Thoracic aorta (tissue), 2 donors: ENCODE measurements at places on chromosomes 3 and 15. TPM values are rescaled to one million over a fixed set of nuclear protein-coding genes. Genes with fewer than 3 reads are reported as not detected.
A peak's percentile ranks its signal among the peaks of the same experiment; 100 is the strongest.

DNA sequence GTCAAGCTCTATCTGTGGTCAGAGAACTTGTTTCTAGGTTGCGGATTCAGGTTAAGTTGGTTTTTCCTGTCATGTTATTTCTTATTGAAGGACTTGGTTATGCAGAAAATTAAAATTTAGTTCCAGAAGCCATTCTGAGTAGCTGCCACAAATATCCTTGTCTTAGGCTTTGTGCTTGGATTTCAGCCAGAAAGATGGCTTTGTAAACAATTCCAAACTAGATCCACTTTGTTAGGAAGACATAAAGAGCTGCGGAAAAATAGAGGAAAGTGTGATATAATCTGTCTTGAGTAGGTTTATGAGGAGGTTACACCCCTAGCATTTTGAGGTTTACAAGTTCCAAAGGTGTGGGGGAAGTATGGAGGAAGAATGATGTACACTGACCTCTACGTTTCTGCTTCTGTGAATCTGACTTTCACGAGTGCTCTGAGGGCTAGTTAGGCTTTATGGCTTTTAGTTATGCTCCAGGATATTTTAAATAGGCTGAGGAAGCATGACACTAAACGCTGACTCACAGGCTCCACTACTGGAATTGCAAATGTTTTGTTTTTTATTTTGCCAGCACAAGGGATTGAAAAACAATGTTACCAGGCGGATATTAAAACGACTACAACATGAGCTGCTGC, 46.3 kb upstream of the UTS2B start:
- peaks cover 8% of the 10 kb centered on the region for H3K4me1 ChIP-seq
- H3K27me3 ChIP-seq = no peaks in the 10 kb centered on the region
- H3K4me3 ChIP-seq = no peak overlapping the region
- peak overlapping the region; percentile 25 for H3K27ac ChIP-seq
- no peak for DNase-seq
- H3K36me3 ChIP-seq = peaks cover 5% of the 10 kb centered on the region

DNA sequence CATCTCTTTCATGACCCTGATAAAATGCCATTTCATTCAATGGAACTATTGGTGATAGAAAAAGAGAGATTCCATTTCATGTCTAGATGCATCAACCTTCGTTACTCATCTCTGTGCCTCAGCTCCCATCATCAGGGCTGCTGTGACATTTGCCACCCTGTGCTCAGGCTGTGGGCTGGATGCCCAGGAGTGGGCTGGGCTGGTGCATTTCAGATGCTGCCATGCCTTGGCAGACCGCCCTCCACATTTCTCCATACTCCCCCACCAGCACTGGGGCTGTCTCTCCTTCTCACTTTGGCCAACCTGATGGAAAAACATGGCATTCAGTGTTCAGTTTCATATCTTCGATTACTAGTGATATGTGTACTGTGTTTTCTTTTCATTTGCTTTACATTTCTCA, 59.1 kb downstream of the DNASE1L3 start:
- H3K36me3 ChIP-seq = peaks cover 58% of the 10 kb centered on the region
- no peaks in the 10 kb centered on the region for H3K4me1 ChIP-seq
- H3K4me3 ChIP-seq = no peak overlapping the region
- H3K27ac ChIP-seq = no peak overlapping the region

DNA sequence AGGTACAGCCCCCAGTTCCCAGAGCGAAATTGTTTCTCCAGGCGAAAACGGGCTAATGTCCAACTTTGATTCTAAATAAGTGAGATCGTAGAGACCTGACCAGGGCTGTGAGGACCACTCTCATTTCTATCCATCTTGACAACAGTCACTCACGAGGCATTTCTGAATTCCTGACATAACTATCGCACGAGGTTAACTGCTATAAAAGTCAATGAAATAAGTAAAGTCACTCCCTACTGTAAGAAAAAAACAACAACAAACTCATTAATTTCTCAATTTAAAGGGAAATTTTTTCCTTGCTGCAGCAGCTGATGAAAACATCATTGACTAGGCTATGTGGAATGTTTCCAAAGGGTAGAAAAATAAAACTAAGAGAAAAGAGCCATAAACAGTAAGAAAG, 69.1 kb downstream of the GREM1 start:
- no peaks in the 10 kb centered on the region for H3K4me1 ChIP-seq
- H3K36me3 ChIP-seq = no peaks in the 10 kb centered on the region
- H3K27ac ChIP-seq = no peak overlapping the region
- no peak overlapping the region for H3K4me3 ChIP-seq
- no peak for DNase-seq
- H3K27me3 ChIP-seq = no peaks in the 10 kb centered on the region

DNA sequence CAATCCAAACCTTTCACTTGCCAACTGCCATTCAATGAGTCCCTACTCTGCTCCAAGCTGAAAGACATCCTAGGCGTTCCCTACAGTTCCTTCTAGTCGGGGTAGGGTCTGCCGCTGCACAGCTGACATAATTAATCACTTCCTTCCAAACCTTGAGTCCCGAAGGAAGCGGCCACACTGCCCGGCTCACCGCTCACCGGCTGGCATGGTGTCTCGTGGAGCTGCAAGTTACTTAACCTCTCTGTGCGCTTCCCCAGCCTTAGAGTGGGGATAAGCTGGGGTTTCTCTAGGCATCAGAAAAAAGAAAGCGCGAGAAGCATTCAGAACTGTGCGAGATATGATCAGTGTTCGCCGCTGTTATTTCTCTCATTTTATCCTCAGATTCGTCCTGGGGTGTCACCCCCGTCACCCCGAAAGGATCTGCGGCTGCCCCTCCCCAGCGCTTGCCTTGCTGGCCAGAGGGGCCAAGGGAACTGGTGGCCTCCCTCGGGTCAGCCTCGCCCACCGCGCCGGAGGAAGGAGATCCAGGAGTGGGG, 748 bp downstream of the MRPS25 start:
- peaks cover 7% of the 10 kb centered on the region for H3K4me1 ChIP-seq
- peak overlapping the region; percentile 59 for H3K27ac ChIP-seq
- H3K36me3 ChIP-seq = peaks cover under 1% of the 10 kb centered on the region
- no peaks in the 10 kb centered on the region for H3K27me3 ChIP-seq
- peak overlapping the region; percentile 88 for H3K4me3 ChIP-seq
- no peak for DNase-seq

GRCh38 chr3:45760878-45761711, 35.2 kb downstream of the SLC6A20 start:
- no peak for DNase-seq
- H3K36me3 ChIP-seq = no peaks in the 10 kb centered on the region

DNA sequence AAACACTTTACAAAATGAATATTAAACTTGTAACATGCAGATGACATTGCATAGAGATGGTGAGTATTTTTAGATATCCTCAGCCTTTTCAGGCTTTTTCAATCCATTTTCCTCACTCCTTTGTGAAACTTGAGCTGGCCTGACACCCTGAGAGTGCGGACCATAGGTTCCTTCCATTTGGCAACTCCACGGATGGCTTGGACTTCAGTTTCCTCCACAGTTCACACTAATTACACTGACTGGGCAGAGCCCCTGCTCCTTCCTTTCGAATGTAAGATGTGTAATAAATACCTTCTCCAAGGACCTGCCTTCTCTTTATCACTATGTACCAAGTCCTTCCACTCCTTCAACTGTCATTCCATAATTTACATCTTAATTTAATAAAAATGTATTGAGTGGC, 141.7 kb upstream of the LRIG1 start:
- H3K27me3 ChIP-seq = no peaks in the 10 kb centered on the region
- DNase-seq = no peak
- no peaks in the 10 kb centered on the region for H3K36me3 ChIP-seq
- H3K4me3 ChIP-seq = no peak overlapping the region
- H3K4me1 ChIP-seq = no peaks in the 10 kb centered on the region

DNA sequence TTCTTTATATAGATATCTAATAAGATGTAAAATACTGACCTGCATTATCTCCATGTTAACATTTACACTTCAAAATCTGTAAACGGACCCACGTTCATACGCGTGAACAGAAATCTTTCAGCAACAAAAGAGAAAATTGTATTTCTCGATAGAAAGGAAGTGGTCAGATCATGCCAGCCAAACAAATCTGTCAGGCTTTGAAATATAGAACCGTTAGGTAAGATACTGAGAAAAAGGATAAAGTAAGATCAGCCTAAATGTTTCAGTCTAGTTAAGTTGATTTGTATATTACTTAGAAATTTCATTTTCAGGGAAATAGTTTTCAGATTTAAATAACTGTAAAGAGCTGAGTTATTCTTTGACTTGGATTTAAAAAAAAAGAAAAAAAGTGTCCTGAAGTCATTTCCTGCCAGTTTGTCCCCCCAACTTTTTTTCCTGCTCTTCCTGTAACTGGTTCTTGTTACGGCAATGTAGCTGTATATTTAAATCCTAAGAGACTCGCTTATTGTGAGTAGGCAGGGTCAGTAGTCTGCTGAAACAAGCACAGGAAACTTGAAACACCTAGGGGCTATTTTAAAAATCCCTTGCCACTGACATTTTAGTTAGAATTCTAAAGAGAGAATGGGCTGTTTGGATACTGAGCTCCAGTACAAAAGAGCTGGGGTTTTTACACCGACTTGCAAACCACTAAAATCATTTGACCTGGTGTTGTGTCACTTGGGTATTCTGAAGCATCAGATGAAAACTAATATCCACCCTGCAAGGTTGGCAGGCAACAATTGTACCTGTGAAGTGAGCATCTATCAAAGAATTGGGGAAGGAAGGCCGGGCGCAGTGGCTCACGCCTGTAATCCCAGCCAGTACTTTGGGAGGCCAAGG, 237.5 kb downstream of the UBE2E2 start:
- H3K27ac ChIP-seq = no peak overlapping the region
- H3K4me3 ChIP-seq = no peak overlapping the region
- no peak for DNase-seq
- no peaks in the 10 kb centered on the region for H3K36me3 ChIP-seq
- no peaks in the 10 kb centered on the region for H3K4me1 ChIP-seq
- H3K27me3 ChIP-seq = no peaks in the 10 kb centered on the region

- no peaks in the 10 kb centered on the region for H3K27me3 ChIP-seq
- no peak for DNase-seq
- no peak overlapping the region for H3K27ac ChIP-seq
- peaks cover 26% of the 10 kb centered on the region for H3K4me1 ChIP-seq
- H3K36me3 ChIP-seq = no peaks in the 10 kb centered on the region
Observed at GRCh38 chr15:68503791-68504680, 72.1 kb upstream of the ITGA11 start.

DNA sequence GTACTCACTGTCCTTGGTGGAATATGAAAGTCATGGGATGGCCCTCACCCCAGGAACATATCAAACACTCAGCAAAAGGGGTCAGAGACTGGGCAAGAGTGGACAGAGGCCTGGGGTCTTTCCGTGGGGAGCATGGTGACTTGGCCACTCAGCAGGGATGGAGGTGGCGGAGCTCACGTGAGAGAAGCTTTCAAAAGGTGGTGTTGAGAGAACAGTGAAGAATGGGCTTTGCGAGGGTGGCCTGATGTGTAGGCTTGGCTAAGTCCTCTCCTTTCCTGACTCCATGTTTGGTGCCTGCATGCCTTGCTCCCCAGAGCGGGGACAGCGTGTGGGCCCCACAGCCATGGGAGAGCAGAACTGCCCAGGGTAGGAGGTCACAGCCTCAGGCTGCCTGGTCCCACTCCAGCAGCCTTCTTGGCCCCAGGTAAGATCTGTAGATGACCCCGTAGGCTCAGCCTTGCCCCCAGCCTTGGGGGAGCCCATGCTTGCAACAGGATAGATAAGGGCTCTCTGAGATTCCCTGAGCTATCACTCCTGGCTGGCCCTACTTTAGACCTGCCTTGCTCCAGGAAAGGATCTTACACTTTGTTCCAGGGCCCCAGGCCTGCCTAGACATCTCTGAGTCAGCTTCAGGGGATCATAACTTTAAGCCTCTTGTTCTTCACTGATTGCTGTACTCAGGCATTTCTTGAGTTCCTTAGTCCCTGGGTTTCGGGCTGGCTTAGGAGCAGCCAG, 17.0 kb downstream of the RPLP1 start:
- H3K27ac ChIP-seq = no peak overlapping the region
- no peaks in the 10 kb centered on the region for H3K4me1 ChIP-seq
- no peaks in the 10 kb centered on the region for H3K27me3 ChIP-seq

GRCh38 chr3:149390294-149390693, 12.8 kb upstream of the TM4SF1 start:
- H3K4me1 ChIP-seq = peaks cover 40% of the 10 kb centered on the region
- no peaks in the 10 kb centered on the region for H3K36me3 ChIP-seq
- H3K27ac ChIP-seq = no peak overlapping the region
- no peaks in the 10 kb centered on the region for H3K27me3 ChIP-seq
- DNase-seq = no peak

GRCh38 chr15:100760357-100760903, 119.2 kb upstream of the ALDH1A3 start:
- no peak overlapping the region for H3K27ac ChIP-seq
- no peak for DNase-seq
- no peaks in the 10 kb centered on the region for H3K36me3 ChIP-seq
- H3K4me3 ChIP-seq = no peak overlapping the region
- H3K27me3 ChIP-seq = no peaks in the 10 kb centered on the region
- no peaks in the 10 kb centered on the region for H3K4me1 ChIP-seq

- DNase-seq = no peak
- no peak overlapping the region for H3K27ac ChIP-seq
- no peaks in the 10 kb centered on the region for H3K36me3 ChIP-seq
Observed at GRCh38 chr15:72857331-72858063, 73.9 kb upstream of the ADPGK start.

DNA sequence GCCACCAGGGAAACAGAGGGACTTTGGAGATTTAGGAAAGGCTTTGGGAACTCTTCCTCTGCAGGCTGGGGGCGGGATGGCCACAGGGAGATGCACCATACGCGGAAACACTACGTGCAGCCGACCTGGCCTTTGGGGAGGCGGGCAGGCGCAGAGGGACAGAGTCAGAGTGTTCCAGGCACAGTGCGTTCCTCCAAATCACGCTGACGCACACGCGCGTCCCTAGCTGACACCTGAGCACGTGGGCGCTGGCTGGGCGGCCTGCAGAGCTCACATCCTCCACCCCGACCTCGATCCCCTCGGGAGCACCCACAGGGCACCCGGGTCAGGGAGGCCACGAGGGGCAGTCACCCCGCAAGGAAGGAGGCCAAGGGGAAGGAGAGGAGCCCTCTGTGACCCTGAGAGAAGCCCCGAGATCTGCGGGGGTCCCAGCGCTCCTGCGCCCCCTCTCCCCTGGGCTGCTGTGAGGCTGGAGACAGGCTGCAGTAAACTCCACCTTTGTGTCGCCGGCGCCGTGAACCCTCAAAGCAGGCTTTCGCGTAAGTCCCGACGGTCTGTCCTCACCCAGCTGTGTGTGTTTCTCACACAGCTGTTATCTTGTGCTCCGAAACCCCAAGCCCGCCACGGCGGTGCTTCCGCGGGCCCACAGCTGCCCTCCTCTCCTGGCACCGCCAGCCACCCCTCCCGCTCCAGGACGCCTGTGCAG, 196.3 kb downstream of the OCA2 start:
- DNase-seq = no peak
- H3K4me1 ChIP-seq = no peaks in the 10 kb centered on the region
- H3K27ac ChIP-seq = no peak overlapping the region
- no peak overlapping the region for H3K4me3 ChIP-seq

Gene ATP11B
- 68.9 TPM for total RNA-seq

Gene FURIN
- total RNA-seq = 78.4 TPM

Gene THBS1
- total RNA-seq = 868 TPM

Gene SERPINI1
- 11.0 TPM for total RNA-seq

Gene MNS1
- total RNA-seq = 0.28 TPM

Gene ANKUB1
- 0.81 TPM for total RNA-seq

Gene ULK3
- 34.9 TPM for total RNA-seq
